ENCODE measurements at places on chromosomes 2 and 18.

GRCh38 chr2:197229509-197230443 lies 80.8 kb downstream of the ANKRD44 start:
- DNase-seq: no peak

DNA sequence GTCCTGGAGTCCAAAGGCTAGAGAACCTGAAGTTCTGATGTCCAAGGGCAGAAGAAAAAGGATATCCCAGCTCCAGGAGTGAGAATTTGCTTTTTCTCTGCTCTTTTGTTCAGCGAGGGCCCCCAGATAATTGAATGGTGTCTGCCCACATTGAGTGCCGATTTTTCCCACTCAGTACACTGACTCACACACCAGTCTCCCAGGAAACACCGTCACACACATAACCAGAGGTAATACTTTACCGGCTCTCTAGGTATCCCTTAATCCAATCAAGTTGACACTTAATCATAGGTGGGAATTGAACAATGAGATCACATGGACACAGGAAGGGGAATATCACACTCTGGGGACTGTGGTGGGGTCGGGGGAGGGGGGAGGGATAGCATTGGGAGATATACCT lies 161.5 kb downstream of the WDR7 start:
- DNase-seq: no peak

DNA sequence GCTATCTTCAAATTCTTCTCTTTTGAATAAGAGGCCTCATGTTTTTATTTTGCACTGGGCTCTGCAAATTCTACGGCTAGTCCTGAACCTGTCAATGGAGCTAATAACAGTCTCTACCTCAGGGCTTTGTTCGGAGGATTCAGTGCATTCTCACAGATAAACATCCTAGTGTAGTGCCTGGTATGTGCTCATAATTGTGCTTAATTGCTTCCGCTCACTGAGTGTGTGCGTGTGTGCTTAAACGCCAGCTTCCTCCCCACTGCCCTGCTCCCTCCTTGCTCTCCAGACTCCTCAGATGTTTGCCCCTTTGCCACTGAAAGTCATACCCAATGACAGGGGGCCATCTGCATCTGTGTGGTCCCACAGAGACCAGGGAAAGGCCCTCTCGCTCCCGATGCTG lies 6.7 kb downstream of the GYPC start:
- peak; percentile 72 for DNase-seq

DNA sequence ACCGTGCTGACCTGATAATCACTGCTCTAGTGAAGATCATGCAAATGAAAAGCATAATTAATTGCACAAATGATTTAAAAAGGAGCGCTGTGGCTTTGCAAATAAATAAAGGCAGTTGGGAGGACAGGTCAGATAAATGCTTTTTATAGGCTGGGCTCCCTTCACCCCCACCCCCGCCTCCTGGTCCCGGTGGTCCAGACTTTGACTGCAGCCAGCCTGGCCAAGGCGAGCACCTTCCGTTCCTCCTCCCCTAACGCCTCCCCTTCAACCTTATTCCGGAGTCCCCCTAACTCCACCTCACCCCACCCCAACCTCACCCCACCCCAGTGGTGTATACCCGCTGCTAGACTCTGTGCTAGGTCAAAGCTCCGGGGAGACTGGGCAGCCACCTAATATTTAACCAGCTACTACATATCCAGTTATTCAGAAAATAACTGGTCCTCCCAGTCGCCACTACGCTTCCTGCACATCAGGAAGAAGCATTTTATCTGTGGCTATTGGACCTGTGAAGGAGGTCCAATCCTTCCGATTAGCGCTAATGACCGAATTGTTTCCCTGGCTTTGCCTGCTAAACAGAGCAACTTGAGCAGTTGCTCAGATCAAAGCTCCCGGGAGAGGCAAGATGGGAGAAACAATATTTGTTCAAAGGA lies 3.7 kb upstream of the SP9 start:
- DNase-seq: no peak
